ENCODE measurements at places on chromosomes 5 and 9.

DNA sequence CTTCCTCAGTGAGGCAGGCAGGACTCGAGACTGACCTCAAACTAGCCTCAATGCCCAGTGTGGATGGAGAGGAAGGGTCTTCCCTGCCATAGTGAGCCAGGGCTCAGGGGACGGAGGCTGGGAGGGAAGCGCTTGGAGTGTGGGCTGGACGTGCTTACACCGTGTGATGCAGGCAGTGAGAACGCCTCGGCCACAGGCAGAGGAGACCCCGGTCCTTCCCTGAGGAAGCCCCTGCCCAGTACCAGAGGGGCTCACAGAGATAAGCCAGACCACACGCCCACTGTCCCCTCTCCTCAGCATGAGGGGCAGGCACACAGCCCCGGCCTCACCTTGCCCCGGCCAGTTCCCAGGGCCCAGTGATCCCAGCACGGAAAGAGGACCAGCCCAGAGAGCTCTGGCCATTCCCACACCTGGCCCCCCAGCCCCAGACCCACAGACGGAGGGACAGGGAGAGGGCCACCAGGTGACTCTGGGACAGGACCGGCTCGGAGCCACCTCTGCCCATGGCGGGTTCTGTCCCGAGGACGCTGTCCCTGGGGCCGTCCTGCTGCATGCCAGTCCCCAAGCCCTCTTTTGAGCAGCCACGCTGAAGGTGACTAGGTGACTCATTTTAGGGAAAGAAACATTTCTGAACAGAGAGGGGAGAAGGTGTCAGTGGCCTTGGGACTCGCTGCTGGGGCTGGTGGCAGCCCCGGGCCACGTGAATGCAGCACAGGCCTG lies 6.0 kb upstream of the NSMF start:
- DNase-seq, result no peak

DNA sequence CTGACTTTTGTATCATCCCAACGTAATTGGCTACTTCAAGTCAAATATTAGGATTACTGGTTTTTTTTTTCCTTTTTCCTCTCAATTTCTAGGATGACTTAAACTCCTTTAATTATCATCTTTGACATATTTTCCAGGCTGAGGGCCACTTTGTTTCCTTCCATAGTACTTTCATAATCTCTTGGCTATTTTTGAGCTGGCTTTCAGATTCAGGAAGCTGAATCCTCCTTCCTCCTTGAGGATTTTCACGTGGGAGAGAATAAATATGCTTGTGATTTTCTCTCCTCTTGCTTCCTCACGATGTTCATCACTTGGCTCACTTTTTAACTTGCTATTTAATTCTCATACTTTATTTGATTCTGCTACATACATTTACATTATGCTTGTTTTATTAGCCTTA lies 88.1 kb downstream of the ITGA1 start:
- no peak for DNase-seq

- no peak for DNase-seq
Measured at GRCh38 chr5:16546732-16547131, 70.1 kb downstream of the RETREG1 start.

DNA sequence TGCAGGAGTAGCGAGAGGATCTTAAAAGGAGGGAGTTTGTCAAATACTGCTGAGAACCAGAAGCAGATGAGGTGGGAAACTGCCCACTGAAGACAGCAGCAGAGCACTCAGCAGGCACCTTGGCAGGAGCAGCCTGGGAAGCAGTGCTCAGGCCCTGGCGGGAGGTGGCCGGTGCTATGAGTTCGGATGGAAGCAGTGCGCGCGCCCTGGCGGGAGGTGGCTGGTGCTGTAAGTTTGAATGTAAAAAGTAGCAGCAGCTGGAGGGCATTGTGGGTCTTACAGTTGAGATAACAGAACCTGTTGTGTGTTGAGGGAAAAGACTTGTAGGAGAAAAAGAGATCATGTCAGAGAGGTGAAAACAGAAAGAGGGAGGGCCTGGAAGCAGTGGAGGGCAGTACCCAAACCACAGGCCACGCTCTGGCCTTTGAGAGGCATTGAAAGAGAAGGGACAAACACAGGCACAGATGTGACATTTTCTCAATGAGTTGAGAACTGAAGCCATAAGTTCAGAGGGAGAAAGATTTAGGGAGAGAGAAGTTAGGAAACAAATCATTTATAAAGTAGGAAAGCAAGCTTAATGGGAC lies 130.9 kb downstream of the ERCC6L2 start:
- DNase-seq, result no peak

- no peak for DNase-seq
Measured at GRCh38 chr5:149422366-149423048, 43.4 kb upstream of the IL17B start.

DNA sequence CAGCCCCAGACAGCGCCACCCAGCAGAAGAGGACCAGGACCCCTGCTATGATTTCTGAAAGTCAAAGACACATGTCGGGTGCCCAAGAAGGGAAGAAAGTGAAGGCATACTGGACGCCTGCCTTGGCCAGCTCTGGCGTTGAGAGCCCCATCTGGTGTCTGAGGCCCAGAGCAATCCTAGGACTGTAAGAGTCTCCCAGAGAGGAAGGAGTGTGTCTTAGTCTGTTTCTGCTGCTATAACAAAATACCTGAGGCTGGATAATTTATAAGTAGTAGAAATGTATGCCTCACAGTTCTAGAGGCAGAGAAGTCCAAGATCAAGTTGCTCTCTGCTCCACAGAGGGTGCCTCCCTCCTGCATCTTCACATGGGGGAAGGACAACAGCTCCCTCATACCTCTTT lies 10.8 kb downstream of the RASGEF1C start:
- no peak for DNase-seq

GRCh38 chr9:85523202-85523601 lies 218.6 kb downstream of the AGTPBP1 start:
- DNase-seq, result no peak

DNA sequence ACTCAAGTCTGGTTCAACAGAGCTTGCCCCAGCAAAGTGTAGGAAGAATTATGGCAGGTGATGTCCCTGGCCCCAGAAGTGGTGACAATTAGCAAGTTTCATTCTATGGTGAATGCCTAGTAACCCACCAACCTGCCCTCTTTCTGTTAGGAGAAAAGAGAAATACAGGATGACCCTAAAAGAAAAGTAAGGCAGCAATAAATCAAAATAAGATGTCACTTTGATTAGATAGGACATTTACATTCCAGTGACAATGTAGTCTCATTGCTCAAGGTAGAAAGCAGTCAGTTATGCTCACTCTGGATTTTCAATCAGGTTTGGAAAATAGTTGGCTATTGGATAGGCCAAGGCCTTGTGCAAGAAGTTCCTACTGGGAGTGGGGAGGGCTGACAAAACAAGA lies 5.6 kb upstream of the HSPA9 start:
- DNase-seq, result no peak

GRCh38 chr5:57267805-57268204 lies 93.9 kb downstream of the GPBP1 start:
- no peak for DNase-seq

DNA sequence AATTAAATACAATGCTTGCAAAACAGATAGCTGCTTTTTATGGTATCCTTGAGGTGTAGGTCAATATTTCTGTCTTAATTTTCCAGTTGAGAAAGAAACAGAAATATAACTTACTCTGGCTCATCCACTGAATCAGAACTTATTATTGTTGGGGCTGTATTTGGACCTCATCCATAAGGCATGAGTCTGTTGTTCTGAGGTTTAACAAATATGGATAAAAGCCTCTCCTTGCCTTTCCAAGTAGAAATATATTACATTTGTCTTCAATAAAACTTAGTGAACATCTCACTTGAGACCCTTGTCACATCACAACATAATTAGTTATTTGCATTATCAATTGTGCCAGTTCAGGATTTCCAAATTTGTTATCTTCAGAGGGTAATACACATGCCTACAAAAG lies 525.8 kb downstream of the AGTPBP1 start:
- no peak for DNase-seq

- peak; percentile 45 for DNase-seq
Measured at GRCh38 chr5:63963080-63963735, 963 bp upstream of the HTR1A start.

GRCh38 chr5:151283120-151283825 lies 20.3 kb downstream of the SLC36A3 start:
- DNase-seq, result no peak

- DNase-seq, result no peak
Measured at GRCh38 chr5:142997591-142997990, 227.4 kb downstream of the ARHGAP26 start.

DNA sequence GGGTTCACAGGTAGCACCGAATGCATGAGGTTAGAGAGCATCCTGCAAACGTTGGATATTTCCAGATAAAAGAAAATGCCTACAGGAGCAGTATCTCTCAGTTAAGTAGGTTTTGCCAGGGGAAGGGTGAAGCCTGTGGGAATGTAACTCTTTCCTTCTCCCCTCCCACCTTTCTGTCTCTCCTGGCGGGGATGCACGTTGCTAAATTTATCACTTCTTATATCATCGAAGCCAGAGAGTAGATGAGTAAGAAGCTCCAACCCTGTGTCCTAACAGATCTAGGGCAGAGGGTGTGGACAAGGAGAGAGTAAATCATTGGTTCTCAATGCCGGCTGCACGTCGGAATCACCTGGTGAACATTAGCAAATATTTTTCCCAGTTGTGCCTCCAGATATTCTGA lies 457.5 kb downstream of the ENC1 start:
- DNase-seq, result no peak

GRCh38 chr5:5881294-5881693 lies 458.8 kb downstream of the ICE1 start:
- no peak for DNase-seq

GRCh38 chr5:64615895-64616294 lies 74.4 kb upstream of the SHISAL2B start:
- DNase-seq, result no peak

- DNase-seq, result no peak
Measured at GRCh38 chr9:136044971-136045594, 50.0 kb downstream of the NACC2 start.

DNA sequence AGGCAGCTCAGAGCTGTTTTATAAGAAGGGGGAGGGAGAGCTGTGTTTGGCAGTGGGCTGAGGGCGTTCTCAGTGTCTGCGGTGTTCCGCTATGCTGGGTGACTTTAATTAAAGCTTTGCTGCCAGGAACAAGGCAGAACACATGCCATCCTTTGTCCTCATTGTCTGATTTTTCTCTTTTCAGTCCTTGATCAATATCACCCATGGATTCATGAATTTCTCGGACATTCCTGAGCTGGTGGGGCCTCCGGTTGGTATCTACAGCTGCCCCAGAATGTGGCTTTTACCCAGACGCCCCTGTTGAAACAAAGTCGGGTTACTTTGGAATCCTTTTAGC lies 66.5 kb upstream of the TGFBR1 start:
- DNase-seq, result no peak

- no peak for DNase-seq
Measured at GRCh38 chr9:134283692-134284265, 42.5 kb upstream of the RXRA start.

DNA sequence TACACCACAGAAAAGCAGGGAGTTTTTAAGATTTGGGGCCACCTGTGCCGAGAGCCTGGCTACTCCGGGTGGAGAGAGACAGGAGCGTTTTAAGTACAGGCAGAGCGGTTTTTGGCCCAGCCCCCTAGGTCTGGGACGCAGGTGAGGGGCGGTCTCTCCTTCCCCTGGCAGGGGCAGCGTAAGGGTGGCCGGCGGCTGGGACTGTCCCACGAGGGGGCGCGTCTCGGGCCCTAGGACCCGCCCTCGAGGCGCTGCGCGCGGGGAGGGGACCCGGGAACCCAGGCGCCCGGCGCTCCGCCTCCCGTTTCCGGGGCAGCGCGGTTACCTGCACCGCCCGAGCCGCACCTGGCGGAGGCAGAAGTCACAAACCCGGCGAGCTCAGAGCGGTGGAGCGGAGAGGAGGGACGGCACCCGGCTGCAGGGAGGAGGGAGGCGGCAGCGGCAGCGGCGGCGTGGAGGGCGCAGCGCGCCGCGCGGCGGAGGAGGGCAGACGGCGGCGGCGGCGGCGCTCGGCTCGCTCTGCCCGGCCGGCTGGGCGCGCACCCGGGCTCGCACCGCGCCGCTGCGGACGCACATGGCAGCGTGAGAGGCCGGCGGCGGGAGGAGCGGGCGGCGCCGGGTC lies at the start of gene WWC1:
WWC1 (plus strand) TSS at position 304 of the 622 bp plus-strand sequence. CDS start 508 bp downstream, outside the sequence.
- no peak for DNase-seq

- DNase-seq, result no peak
Measured at GRCh38 chr5:123456242-123456641, 33.0 kb upstream of the CEP120 start.

DNA sequence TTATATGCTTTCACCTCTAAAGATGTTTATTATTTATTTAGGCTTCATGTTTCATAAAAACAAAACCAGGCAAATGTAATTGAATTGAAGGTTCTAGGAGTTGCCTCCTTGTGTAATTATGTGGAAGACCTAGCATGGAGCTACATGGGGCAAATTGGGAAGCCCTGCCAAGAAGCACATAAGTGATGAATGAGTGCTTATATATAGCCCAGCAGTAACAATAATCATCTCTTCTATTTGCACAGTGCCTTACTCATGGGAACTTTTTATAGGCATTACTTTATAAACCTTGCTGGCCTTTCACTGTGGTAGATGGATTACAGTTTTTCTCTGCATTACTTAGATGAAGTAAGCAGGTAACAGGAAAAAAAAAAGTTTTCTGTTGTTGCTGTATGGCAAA lies 40.0 kb upstream of the GRAMD2B start:
- DNase-seq, result no peak

DNA sequence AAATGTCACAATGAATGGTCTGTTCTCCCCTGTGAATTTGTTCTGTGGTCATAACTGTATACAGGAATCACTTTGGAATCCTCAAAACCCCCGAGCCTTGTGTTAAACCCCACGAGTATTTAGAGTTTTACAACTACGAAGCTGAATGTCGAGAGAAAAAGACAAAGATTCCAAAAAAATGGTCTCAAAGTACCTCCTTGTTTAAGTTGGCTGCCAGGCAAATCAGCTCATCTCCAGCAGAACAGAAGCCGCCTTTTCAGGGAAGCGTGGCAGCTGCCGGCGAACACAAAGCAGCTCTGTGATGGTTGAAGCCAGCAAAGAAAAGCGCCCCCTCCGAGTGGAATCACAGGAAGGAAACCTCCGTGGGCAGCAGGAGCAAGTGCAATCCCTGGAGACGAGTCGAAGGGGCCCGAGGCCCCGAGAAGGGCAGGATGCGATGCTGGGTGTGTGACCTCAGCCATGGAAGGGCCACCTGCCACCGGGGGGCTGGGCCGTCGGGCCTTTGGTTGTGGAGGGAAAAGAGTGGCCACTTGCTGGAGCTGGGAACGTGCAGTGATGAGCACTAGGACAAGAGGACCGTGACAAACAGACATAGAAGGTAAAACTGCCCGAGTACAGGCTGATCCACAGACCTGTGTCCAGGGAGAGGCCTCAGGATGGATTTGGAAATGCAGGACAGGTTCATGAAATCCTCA lies 706.4 kb downstream of the SEMA5A start:
- no peak for DNase-seq

- DNase-seq, result no peak
Measured at GRCh38 chr5:40813698-40814281, 15.6 kb upstream of the PRKAA1 start.

DNA sequence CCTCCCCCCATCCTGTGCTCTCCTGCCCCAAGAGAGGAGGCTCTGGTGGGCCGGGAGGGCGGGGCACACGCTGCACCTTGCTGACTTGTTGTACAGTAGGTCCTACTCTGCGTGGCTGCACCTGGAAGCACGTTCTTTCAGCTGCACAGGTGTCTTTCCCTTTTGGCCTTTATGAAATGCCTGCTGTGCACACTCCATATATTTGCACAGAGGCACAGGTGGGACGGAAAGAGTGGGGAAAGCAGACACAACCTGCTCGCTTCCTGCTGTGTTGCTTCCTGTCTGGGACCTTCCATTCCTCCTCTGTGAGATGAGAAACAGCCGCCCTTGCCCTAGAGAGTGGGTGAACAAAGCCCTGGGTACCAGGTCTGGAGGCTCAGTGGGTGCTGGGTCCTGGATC lies 4.8 kb downstream of the USP20 start:
- DNase-seq, result no peak

All from DND-41 (cell line).